ENCODE measurements at places on chromosomes 5 and 9. TPM values are rescaled to one million over a fixed set of nuclear protein-coding genes. Genes with fewer than 3 reads are reported as not detected.

The ACTBL2 gene
- not detected for total RNA-seq

DNA sequence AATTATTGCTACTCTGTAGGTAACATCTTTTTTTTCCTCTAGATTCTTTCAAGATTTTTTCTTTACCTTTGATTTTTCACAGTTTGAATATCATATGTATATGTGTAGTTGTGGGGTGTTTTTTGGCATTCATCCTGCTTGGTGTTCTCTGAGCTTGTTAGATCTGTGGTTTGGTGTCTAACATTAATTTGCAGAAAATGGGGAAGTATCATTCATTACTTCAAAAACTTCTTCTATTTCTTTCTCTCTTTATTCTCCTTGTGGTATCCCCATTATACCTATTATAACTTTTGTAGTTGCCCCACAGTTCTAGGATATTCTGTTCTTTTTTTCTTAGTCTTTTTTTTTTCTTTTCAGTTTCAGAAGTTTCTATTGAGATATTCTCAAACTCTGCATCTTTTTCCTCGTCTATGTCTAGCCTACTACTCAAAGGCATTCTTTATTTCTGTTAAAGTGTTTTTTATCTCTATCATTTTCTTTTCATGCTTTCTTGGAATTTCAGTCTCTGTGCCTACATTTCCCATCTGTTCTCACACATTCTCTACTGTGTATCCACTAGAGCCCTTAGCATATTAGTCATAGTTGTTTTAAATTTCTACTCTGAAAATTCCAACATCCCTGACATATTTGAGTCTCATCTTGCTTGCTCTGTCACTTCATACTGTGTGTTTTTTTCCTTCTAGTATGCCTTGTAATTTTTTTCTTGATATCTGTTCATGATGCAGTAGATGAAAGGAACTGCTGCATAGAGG lies 60.1 kb upstream of the GNA14 start:
- no peaks in the 10 kb centered on the region for H3K27me3 ChIP-seq
- H3K4me1 ChIP-seq = no peaks in the 10 kb centered on the region
- H3K27ac ChIP-seq = no peak overlapping the region
- DNase-seq = no peak

- no peaks in the 10 kb centered on the region for H3K27me3 ChIP-seq
- no peak for DNase-seq
- no peaks in the 10 kb centered on the region for H3K36me3 ChIP-seq
- H3K27ac ChIP-seq = no peak overlapping the region
- no peak overlapping the region for H3K4me3 ChIP-seq
These were observed 517.8 kb upstream of the DAB2 start for GRCh38 chr5:39942606-39943005.

GRCh38 chr9:124270504-124271335 lies 13.0 kb downstream of the NEK6 start:
- no peak overlapping the region for H3K4me3 ChIP-seq
- H3K4me1 ChIP-seq = peaks cover 47% of the 10 kb centered on the region
- H3K27ac ChIP-seq = peak overlapping the region; percentile 69
- no peaks in the 10 kb centered on the region for H3K27me3 ChIP-seq
- H3K36me3 ChIP-seq = no peaks in the 10 kb centered on the region

The KIAA0825 gene
- 5.7 TPM for total RNA-seq

- H3K27me3 ChIP-seq = peaks cover 57% of the 10 kb centered on the region
- no peak overlapping the region for H3K27ac ChIP-seq
- no peak for DNase-seq
- no peaks in the 10 kb centered on the region for H3K36me3 ChIP-seq
- H3K4me3 ChIP-seq = no peak overlapping the region
- H3K4me1 ChIP-seq = peaks cover 28% of the 10 kb centered on the region
These were observed 127.6 kb downstream of the TMEM174 start for GRCh38 chr5:73300337-73301207.

- H3K27ac ChIP-seq = no peak overlapping the region
- no peaks in the 10 kb centered on the region for H3K4me1 ChIP-seq
- no peaks in the 10 kb centered on the region for H3K27me3 ChIP-seq
- no peak for DNase-seq
- peaks cover 50% of the 10 kb centered on the region for H3K36me3 ChIP-seq
These were observed 16.5 kb upstream of the ISCA1 start for GRCh38 chr9:86298873-86299272.

GRCh38 chr5:114782869-114783268 lies 386.8 kb downstream of the TRIM36 start:
- H3K27me3 ChIP-seq = no peaks in the 10 kb centered on the region
- H3K27ac ChIP-seq = no peak overlapping the region
- no peak for DNase-seq
- H3K4me3 ChIP-seq = no peak overlapping the region
- H3K4me1 ChIP-seq = no peaks in the 10 kb centered on the region

DNA sequence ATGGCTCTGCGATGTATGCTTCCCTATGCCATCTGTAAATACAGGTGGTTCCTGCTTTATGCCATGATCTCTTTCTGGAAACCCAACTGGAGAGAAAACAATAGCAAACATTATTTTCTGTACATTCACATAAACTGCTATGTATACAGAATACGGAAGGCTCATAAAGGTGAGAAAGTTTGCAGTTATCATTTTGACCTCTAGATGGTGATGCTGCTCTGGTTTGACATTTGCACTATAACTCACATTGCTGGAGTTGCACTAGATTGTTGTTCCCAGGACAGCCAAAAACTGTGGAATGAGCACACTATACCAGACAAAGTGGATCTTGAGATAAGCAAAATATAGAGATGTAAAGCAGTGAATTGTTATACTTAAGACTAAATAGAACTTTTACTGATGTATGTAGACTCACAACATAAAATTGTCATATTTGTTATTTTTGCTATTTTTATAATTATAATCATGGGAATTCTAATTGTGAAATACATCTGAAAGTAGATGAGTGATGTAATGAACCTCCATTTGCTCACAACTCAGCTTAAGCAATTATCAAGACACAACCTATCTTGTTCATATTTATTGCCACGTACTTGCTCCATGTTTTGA lies 246.5 kb downstream of the PTPRD start:
- H3K4me1 ChIP-seq = no peaks in the 10 kb centered on the region
- H3K4me3 ChIP-seq = no peak overlapping the region
- DNase-seq = no peak
- H3K36me3 ChIP-seq = no peaks in the 10 kb centered on the region
- H3K27ac ChIP-seq = no peak overlapping the region

The JADE2 gene
- 41.0 TPM for total RNA-seq

DNA sequence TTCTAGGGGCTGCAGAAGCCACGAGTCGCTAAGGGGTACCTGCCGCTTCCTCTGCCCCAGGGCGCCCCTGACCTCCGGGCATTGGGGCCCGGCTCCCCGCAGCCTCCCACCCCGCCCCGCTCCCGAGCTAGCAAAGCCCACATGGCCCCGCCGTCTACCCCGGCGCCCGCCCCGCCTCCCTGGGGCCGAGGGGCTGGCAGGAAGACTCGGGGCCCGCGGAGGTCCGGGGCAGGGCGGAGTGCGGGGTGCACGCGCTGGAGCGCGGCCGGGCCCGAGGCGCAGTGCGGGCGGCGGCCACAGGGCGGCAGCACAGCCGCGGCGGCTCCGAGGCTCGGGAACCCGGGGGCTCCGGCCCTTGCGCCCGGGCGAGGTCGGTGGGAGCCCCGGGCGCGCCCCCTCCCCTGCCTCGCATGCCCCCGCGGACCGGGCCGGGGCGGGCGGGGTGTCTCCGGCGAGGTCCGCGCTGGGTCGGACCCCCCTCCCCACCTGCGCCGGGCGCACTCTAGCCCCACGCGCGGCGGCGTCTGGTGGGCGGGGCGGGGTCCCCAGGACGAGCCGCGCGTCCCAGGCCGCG lies 6.7 kb downstream of the NRARP start:
- H3K27ac ChIP-seq = peak overlapping the region; percentile 84
- H3K36me3 ChIP-seq = no peaks in the 10 kb centered on the region
- peaks cover 72% of the 10 kb centered on the region for H3K4me1 ChIP-seq
- no peak for DNase-seq

GRCh38 chr9:113876151-113876992 lies at the start of gene ZNF618:
Gene ZNF618 (plus strand): TSS chr9:113876309. CDS start chr9:113876381, 72 bp downstream.
- H3K27me3 ChIP-seq = no peaks in the 10 kb centered on the region
- H3K27ac ChIP-seq = peak within 1 kb of the TSS; percentile 58
- H3K36me3 ChIP-seq = no peaks in the 10 kb centered on the region
- peaks cover 12% of the 10 kb centered on the region for H3K4me1 ChIP-seq
- H3K4me3 ChIP-seq = peak within 1 kb of the TSS; percentile 42
- peak; percentile 40 for DNase-seq

The PCDHGA4 gene
- total RNA-seq = 6.7 TPM

Data from body of pancreas (tissue), 4 donors.